ENCODE measurements at places on chromosomes 6 and 20. TPM values are rescaled to one million over a fixed set of nuclear protein-coding genes. Genes with fewer than 3 reads are reported as not detected.

Gene PPP1R16B
- 0.41 TPM for total RNA-seq

GRCh38 chr6:24408719-24409410 is 6.1 kb downstream of the MRS2 start:
- no peaks in the 10 kb centered on the region for H3K27me3 ChIP-seq
- DNase-seq, result no peak
- H3K4me3 ChIP-seq, result no peak overlapping the region
- peaks cover 20% of the 10 kb centered on the region for H3K36me3 ChIP-seq
- H3K27ac ChIP-seq, result no peak overlapping the region

DNA sequence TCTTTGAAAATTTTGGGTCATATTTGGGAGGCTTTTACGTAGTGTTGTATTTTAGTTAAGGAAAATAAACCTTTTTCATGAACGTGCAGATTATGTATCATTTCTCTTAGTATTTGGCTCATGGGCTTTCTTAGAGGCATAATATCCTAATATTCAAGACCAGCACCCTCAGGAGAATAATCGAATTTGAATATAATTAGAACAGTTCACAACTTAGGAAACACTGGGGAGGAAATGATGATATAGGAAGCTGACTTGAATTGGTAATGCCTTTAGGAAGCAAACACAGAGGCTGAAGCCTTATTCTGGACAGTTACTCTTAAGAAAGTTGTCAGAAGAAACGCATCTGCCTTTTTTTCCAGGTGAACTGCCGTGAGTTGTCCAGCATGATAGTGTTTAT is at the start of gene GFRAL:
TSS of gene GFRAL (plus strand) at position 301 of the 400 bp plus-strand sequence. CDS start at position 387, 86 bp downstream.
- no peaks in the 10 kb centered on the region for H3K36me3 ChIP-seq
- H3K4me1 ChIP-seq, result no peaks in the 10 kb centered on the region
- DNase-seq, result no peak
- H3K27ac ChIP-seq, result no peak within 1 kb of the TSS
- no peaks in the 10 kb centered on the region for H3K27me3 ChIP-seq

- no peak overlapping the region for H3K27ac ChIP-seq
- no peak for DNase-seq
- H3K4me1 ChIP-seq, result peaks cover 3% of the 10 kb centered on the region
- no peak overlapping the region for H3K4me3 ChIP-seq
- H3K27me3 ChIP-seq, result no peaks in the 10 kb centered on the region
- no peaks in the 10 kb centered on the region for H3K36me3 ChIP-seq
These were observed 61.6 kb downstream of the MDGA1 start for GRCh38 chr6:37636116-37636515.

Gene TFAP2D
- not detected for total RNA-seq

GRCh38 chr20:41408986-41409385 is 42.4 kb upstream of the EMILIN3 start:
- peaks cover 33% of the 10 kb centered on the region for H3K36me3 ChIP-seq
- no peaks in the 10 kb centered on the region for H3K27me3 ChIP-seq
- no peak overlapping the region for H3K27ac ChIP-seq
- no peak for DNase-seq
- H3K4me1 ChIP-seq, result no peaks in the 10 kb centered on the region

All from astrocyte (in vitro differentiated cells and primary cell).